ENCODE measurements at places on chromosomes 13 and 19.

DNA sequence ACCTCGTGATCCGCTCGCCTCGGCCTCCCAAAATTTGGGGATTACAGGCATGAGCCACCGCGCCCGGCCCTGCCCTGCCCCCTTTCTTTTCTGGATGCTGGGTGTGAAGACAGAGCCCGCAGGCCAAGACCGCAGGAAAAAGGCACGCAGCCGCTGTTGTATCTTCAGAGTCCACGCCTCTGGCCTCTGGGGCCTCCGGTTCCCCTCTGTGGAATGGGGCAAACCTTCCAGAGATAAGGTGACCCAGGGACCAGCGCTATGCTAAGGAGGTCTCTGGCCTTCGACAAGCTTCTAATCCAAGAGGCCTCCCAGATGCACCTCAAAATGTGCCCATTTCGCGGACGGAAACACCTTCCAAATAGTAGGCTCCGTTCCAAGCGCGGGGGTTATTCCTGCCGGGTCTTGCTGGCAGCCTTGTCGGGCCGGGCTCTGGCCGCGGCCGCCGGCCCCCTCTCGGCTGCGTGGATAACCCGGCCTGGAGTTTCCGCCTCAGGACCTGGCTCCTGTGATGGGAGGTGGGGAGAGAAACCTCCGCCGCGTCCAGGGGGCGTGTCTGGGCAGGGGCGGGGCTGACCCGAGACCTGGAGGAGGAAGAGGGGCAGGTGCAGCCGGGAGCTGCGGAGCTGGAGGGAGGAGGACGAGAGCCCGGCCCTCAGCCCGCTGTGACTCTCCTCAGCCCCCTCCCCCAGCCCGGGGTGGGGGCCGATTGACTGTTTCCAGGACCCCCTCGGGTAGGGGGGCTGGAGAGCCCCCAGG, 13.1 kb downstream of the TJP3 start:
- DNase-seq, result peak; percentile 95

- DNase-seq, result no peak
Measured at GRCh38 chr13:76049376-76049746, 413.2 kb downstream of the LMO7 start.

DNA sequence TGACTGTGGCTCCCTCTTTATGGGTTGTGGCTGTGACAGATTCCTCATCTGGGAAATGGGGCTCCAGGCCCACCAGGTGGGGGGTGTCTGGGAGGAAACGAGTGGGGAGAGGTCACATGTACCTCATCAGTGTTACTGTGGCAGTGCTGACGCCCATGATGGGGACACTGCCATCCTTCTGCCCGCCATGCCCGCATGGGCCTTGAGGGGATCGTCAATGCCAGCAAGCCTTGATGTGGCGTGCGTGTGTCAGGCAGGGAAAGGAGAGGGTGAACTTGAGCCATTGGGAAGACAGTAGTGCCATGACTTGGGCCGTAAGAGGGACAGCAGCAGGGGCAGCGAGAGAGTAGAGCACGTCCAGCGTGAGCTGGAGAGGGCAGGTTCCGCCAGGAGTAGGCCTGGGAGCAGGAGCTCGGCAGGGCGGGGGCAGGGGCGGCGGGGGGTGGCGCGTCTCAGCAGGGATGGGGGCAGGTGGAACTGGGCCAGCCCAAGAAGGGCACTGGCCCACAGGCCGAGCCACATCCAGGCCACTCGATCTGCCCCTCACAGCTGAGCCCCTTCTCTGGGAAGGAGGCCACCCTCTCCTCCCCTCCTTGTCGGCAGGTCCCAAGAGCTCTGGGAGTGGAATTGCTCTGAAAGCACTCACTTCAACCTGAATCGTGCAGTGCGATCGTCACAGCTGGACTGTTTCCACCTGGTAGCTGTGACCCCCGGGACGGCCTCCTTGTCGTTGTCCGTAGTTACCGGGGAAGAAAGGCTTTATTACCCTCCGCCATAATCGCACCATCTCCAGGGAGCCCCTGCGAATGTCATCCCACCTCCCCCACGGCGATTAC, 9.9 kb downstream of the KLHL26 start:
- DNase-seq, result no peak

DNA sequence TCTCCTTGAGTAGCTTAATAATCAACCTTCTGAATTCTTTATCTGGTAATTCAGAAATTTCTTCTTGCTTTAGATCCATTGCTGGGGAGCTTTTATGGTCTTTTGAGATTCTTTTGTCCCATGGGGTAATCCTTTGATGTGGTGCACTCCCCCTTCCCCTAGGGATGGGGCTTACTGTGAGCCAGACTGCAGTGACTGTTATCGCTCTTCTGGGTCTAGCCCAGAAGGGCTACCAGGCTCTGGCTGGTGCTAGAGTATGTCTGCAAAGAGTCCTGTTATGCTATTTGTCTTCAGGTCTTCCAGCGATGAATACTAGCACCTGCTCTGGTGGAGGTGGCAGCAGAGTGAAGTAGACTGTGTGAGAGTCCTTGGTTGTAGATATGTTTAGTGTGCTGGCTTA, 41.7 kb downstream of the UFM1 start:
- no peak for DNase-seq

- peak; percentile 37 for DNase-seq
Measured at GRCh38 chr13:99265162-99265800, 7.1 kb upstream of the GPR18 start.

DNA sequence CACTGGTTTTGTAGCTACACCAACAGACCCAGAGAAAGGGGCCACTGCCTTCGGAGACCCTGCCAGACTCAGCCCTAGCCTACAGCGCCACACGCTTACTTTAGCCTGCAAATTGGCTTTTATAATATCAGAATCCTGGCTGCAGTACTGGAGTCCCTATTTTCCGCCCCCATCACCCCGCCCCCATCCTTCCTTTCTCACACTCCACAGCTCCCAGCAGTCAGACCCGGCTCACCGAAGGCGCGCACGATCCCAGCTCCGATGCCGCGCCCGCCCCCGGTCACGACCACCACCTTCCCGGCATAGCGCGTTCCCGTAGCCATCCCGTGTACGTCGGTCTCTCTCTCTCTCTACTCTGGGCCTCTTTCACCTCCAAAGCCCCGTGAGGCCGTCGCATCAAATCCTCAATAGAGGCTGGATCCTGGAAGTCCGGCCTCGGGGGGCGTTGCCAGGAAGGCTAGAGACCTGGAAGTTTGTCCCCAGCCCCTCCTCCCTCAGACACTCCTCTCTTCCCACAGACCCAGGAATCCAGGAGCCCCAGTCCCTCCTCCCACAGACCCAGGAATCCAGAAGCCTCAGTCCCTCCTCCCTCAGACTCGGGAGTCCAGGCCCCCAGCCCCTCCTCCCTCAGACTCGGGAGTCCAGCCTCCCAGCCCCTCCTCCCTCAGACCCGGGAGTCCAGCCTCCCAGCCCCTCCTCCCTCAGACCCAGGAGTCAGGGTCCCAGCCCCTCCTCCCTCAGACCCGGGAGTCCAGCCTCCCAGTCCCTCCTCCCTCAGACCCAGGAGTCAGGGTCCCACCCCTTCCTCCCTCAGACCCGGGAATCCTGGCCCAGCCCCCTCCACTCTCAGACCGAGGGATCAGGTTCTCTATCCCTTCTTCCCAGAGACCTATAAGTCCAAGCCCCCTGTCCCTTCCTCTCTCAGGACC, at the start of gene HSD17B14:
Gene HSD17B14 (minus strand): TSS at position 403 of the 929 bp plus-strand sequence. CDS start 80 bp downstream, at position 323.
- no peak for DNase-seq

- DNase-seq, result no peak
Measured at GRCh38 chr19:31528261-31528660, 179.0 kb upstream of the TSHZ3 start.

DNA sequence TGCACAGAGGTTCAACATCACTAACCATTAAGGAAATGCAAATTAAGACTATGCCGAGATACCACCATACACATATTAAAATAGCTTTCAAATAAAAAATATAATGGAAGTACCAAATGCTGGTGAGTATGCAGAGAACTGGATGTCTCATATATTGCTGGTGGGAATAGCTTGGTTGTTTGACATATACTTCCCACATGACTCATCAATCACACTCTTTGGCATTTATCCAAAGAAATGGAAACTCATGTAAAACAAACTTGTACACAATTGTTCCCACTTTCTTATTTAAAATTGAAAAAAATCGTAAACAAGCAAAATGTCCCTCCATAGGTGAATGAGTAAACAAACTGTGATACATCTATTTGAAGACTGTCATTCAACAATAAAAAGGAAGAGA, 982.6 kb upstream of the ATXN8OS start:
- DNase-seq, result no peak

GRCh38 chr13:56615572-56615971, 525.1 kb upstream of the PRR20A start:
- no peak for DNase-seq

DNA sequence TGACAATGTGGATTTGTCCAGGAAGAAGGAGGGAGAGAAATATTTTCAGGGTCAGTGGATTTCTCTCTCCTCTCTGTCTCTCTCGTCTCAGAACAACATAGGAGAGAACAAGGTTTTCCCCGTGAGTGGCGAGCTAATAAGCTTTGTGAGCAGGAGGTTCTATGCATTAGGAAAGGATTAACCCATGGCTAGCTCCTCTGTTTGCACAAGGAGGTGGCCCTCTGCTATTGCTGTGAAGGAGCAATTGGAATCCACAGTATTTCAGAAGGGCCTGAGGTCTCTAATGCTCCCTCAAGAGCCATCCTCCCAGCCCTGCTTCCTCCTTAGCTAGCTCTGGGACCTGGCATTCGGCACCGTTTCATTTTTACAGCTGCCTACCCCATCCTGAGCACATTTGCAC, 288.9 kb upstream of the MAB21L1 start:
- DNase-seq, result no peak

DNA sequence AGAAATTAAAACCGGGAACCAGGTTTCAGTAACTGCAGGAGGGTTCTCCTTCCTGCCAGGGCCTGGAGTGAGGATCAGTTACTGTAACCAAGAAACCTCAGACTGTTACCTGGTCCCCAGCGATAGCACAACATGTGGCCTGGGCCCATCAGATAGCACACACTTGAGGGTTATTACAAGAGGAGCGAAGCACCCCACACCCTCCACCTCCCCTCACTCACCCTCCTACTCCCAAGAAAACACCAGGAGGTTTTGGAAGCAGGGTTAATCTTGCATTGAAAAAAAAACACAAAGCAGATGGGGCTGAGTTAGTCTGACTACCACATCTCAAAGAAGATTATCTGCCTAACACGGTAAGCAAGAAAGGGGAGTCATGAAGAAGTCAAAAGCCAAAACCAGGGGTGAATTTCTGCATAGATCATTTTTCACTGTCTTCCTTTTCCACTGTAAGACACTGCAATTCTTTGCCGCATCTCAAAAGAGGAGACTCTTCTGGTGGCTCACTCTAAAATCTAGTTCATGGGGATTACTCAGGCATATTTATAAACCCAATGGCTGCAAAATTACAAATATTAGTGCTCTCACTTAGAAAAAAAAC, 75.9 kb upstream of the DOCK9 start:
- no peak for DNase-seq

DNA sequence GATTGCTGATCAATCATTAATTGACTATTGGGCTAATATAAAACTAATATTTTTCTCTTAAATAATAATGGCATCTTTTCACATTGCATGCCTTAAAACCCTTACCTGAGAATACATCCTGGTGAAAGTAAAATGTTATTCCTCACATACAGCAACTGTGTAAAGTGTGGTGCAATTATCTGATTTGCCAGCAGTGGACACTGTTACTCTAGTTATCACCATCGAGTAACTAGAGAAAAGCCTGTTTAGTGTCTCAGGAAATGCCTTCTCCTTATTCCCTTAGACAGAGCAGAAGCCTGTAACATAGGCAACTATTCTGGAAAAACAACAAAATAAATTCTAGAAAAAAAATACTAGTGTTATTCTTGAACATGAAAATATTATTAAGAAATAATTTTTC, 459.8 kb downstream of the FGF14 start:
- DNase-seq, result no peak

- no peak for DNase-seq
Measured at GRCh38 chr19:38711726-38712153, 32.5 kb downstream of the CAPN12 start.

- no peak for DNase-seq
Measured at GRCh38 chr13:24495151-24495729, 17.3 kb downstream of the PARP4 start.

GRCh38 chr19:7986321-7987113, 18.9 kb downstream of the ELAVL1 start:
- DNase-seq, result no peak

DNA sequence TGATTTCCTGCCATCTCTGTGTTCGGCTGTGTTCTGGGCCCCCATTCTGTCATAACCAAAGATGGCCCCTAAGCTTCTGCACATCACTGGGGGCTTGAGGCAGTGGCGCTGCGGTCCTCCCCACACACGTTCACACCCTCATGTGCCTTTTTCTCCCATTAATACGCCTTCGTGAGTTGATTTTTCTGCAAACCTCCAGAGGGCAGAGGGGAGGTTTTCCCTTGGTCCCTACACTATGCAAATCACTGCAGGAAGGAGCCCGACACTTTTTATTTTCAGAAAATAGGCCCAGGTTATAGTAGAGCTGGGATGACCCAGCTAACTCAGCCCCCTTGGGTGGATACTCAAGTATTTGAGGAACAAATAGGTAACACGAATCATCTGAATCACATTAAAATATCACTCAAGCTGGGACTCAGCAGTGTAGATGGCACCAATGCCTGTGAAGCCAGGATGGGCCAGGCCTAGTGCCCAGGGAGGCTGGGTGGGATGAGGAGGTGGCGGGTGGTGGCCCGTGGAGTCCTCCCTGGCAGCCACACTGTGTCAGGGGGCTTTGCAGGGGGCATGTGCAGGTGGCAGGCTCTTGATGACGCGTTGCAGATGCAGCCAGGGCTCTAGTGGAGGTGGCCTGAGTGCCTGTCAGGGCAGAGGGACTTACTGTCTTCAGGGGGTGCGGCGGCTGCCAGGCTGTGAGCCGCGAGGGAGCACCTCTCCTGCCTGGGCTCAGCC, 234.3 kb downstream of the TEX29 start:
- no peak for DNase-seq

DNA sequence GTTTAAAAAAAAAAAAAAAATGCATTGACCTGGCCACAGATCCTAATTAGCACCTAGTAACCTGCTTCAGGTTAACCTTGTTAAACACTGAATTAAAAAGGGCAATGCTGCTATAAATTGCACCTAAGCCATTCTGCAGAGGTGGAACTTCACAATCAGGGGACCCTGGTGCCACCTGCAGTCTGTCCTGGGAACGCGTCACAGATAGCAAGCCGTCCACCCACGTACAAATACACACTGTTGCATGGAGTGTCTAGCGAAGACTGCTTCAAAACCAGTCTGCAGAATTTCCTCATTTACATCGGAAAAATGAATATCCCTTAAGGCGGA, 169.3 kb downstream of the COL4A1 start:
- peak; percentile 8 for DNase-seq

DNA sequence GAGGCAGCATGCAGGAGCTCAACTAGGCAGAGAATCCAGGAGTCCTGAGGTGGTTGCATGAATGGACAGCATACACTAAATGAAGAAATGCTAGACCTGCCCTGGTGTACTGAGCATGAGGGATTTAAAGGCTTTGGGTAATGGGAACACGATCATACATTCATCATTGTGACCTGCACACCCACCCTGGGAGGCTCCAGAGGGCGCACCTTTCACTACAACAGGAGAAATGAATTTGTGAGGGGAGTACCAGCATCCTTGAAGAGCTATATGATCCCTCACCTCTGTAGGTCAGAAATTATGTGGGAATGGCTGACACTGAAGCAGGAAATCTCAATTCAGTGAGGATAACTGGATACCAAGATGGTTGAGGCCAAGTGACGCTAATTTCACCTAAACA, 8.9 kb downstream of the KLK2 start:
- DNase-seq, result no peak

GRCh38 chr13:79538757-79539156, 57.8 kb downstream of the NDFIP2 start:
- DNase-seq, result no peak

All from stimulated activated CD4-positive, alpha-beta T cell treated with anti-CD3 and anti-CD28 coated beads, Interleukin-2, amount 100 ng/mL, for 48 hours (primary cell).